DMS79 (cell line): ENCODE measurements at places on chromosomes 12 and 14.

GRCh38 chr12:25557830-25558436, 4.8 kb upstream of the LMNTD1 start:
- no peak for DNase-seq

DNA sequence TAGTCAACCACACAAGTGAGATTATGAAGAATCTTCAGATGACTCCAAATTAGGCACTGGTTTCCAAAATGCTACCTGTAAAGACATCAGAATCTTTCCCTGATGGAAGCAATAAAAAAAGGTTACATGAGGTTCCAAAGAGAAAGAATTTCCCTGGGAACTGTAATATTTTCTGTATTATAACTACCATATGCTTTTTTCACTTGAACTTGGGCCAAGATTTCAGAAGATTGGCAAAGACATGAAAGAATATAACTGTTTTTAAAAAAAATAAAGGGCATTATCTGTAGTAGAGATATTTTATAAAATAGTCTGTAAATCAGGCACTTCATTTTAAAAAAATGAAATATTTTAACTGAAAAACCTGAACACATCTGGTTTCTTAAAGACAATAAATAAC, 12.9 kb downstream of the HECTD1 start:
- DNase-seq, result no peak

GRCh38 chr14:53710615-53711014, 246.0 kb downstream of the BMP4 start:
- no peak for DNase-seq

GRCh38 chr12:93671044-93671443, 6.1 kb upstream of the CRADD start:
- no peak for DNase-seq

GRCh38 chr12:84502907-84503787, 409.5 kb downstream of the SLC6A15 start:
- no peak for DNase-seq

GRCh38 chr14:74582910-74583581, 29.0 kb downstream of the LTBP2 start:
- DNase-seq, result no peak
